Midbrain (tissue), 1 donor: ENCODE measurements at places on chromosomes 2 and 18.

GRCh38 chr2:23627236-23628009, 242.4 kb downstream of the KLHL29 start:
- DNase-seq, result no peak

- DNase-seq, result no peak
These were observed 793 bp downstream of the ZNF236 start for GRCh38 chr18:76823161-76823538.

DNA sequence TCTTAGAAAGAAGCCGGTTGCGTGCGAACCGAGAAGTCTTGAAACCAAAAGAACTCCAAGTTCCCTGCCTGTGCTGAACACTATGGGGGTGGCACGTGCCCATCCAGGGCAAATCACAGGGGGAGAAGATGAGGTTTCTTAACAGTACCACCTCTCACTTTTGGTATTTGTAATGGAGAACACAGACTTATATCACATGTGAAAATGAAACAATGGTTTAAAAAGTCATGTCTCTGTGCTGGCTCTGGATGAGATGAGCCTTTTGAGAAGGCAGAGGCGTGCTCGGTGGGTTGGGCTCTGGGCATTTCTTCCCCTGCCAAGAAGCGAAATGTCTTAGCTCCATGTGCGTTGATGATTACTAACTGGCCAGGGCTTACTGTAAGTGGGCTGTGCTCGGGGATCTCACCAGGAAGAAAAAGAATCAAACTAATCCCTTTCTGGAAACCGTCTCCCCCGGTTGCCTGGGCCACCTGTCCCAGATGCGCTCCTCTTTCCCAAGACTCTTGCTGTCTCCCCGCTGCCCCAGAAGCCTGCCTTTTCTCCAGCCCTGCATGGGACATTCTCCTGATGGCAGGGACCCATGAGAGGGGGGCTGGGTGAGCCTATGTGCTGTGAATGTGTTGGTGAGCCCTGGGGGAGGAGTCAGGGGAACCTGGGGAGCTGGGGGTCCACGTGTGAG, 252.9 kb downstream of the PRKCE start:
- DNase-seq, result no peak

GRCh38 chr2:197079832-197080555, 153.5 kb upstream of the PGAP1 start:
- DNase-seq, result peak; percentile 36

GRCh38 chr18:42780171-42780570, 335.3 kb downstream of the RIT2 start:
- DNase-seq, result no peak

DNA sequence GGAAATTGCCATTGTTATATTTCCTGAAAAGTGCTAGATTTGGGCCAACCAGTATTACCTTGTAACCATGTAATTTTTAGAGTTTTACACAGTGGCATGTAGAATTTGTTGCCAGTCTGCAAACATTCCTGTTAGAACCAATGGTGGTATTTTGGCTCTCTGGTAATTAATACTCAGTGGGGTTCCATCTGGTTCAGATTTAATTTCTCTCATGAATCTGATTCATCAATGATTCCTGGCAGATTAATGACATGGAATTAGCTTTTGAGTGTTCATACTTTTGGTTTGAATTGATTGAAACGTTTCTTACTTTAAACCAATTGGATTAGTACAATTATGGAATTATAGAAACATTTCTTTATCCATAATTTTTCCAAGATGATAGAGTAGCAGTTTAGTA, 93.2 kb downstream of the MC4R start:
- DNase-seq, result no peak

DNA sequence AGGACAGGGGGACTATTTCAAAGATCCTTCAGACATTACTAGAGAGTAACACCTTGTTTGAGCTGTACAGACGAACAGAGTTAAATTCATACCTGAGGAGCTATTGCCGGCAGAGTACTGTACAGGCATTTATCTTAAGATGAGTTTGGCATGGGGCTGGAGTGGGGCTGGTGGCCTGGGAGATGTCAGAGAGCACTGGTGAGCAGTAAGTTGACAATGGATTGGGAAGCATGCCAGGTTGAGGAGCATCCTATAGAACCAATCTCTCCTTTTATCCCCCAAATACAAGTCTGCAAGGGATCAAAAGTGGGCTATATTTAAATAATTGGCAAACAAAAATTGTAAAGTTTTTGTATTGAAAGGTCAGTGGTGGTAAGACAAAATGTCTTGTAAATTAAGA, 58.6 kb downstream of the ADCYAP1 start:
- no peak for DNase-seq

- peak; percentile 21 for DNase-seq
These were observed 34.4 kb upstream of the DARS1 start for GRCh38 chr2:136019825-136020224.

DNA sequence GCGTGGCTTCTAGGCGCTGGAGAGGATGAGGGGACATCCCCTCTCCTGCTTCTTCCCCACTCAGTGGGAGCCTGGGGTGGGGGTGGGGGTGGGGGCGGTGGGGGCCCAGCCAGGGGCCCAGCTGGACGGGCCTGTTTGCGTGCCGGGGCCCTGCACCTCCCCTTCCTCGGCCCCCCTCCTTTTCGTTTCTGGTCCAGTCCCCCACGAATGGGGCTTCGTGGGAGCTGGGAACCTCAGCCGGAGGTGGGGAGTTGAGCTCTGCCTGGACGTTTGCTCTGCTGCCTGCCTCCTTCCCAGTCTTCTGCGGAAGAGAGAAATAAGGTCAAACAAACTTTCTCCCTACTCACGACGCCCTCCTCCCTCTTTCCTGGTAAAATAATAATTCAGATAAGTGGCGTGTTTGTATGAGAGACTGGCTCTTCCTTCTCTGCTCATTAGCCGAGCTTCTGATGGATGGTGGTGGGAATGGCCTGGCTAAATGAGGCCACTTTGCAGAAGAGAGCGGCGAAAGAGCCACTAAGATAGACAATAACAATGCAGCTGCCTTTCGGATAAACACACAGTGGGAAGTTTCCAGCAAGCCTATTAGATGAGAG, 782 bp downstream of the MTA3 start:
- DNase-seq, result peak; percentile 29

GRCh38 chr2:74515271-74515980, 1.2 kb downstream of the TLX2 start:
- no peak for DNase-seq

DNA sequence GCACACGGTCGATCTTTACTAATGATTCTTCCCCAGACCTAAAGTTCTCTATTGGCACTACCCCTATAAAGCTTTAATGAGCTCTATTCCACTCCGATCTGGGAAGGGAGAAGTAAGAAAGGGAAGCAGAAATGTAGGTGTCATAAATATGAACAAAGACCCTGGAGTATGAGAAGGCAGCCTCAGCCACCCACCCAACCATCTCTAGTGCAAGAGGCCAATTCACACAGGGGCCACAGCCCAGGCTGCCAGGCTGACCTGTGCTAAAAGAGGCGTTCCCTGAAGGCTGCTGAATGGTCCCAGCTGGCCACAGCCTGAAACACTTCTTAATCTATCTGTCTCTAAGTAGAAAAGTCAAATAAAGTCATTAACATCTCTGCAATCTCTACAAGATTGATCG, 60.1 kb upstream of the ACTR3 start:
- DNase-seq, result no peak

- DNase-seq, result no peak
These were observed 133.3 kb upstream of the UNC80 start for GRCh38 chr2:209638346-209638745.

GRCh38 chr2:231394211-231395141, 1.0 kb upstream of the B3GNT7 start:
- DNase-seq, result no peak

DNA sequence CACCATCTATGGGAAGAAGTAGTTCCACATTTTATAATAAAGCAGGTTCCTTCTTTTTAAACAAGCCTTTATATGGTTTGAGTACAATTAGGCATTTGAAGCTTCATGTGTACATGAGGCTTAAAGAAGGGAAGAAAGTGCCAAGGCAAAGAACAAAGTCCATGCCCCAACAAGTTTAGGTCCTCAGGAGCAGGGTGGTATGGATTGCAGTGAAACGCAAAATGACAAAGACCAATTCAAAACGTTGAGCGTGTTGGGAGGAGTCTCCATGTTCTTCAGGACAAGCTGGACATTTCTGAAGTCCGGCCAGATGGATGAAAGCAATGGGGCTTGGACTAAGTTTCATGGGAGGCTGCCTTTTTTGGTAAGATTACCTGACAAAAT, 78.8 kb upstream of the FZD5 start:
- DNase-seq, result no peak
